Stimulated activated naive CD8-positive, alpha-beta T cell treated with anti-CD3 and anti-CD28 coated beads, Interleukin-15, amount 100 ng/mL, for 72 hours (primary cell): ENCODE measurements at places on chromosomes 6 and 20.

DNA sequence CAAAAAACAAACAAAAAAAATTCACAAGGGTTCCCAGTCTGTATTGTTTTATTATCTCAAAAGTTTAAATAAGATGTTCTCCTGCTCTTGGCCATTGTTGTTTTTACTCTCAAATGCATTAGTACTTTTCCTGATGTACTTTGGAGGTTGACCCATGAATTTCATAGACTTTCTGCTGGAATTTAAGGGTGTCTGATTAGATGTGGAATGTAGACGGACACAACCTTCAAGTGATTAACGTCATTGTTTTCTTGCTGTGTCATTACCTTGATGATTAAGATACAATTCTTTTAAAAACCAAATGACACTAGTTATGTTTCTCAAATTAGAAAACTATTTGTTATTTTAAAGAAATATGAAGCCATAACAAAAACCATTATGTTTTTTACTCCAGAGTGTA is 421.4 kb upstream of the RUNX2 start:
- DNase-seq: no peak

- DNase-seq: no peak
These were observed 5.9 kb downstream of the WASF1 start for GRCh38 chr6:110173506-110174132.

- no peak for DNase-seq
These were observed 55.1 kb downstream of the MYLK4 start for GRCh38 chr6:2695454-2696095.

DNA sequence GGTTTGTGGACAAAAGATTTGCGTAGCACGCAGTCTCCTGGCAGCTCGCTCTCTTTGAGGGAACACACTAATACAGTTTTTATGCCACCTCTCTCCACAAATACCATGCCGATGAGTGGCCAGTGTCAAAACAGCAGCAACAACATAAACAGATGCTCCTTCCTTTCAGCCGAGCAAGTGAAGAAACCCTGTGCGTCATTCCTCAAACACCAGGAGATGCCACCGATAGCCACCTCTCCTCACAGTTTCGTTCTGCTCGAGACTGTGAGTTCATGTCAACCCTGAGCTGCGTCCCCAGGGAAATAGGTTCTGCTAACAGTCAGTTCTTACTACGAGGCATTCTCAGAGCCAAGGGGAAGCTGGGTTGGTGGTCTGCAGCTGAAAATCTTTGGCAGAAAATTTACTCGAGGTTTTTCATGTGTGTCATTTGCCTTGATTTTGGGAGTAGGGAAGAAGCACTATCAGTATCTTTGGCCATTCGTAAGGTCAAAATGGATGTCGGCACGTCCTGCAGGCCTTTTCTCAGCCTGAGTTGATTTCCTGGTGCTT is 59.9 kb downstream of the EYA2 start:
- no peak for DNase-seq

- DNase-seq: no peak
These were observed 75.3 kb downstream of the ELOVL2 start for GRCh38 chr6:10968776-10969175.
